Heart left ventricle (tissue), 16 donors: ENCODE measurements at places on chromosomes 6 and 20. TPM values are rescaled to one million over a fixed set of nuclear protein-coding genes. Genes with fewer than 3 reads are reported as not detected.

Gene TRIM15
- polyA plus RNA-seq: not detected

Gene SIM1
- not detected for polyA plus RNA-seq

Gene ADGRB3
- polyA plus RNA-seq: 0.67 TPM

Gene HRH3
- polyA plus RNA-seq: not detected

Gene CRISP3
- polyA plus RNA-seq: 0.04 TPM

Gene CGA
- not detected for polyA plus RNA-seq

Gene TRMT6
- polyA plus RNA-seq: 18.2 TPM

Gene BPIFB4
- not detected for polyA plus RNA-seq

Gene ADISSP
- 9.8 TPM for polyA plus RNA-seq

Gene GPR6
- polyA plus RNA-seq: not detected
